T-helper 9 cell (primary cell): ENCODE measurements at places on chromosomes 2 and 18.

DNA sequence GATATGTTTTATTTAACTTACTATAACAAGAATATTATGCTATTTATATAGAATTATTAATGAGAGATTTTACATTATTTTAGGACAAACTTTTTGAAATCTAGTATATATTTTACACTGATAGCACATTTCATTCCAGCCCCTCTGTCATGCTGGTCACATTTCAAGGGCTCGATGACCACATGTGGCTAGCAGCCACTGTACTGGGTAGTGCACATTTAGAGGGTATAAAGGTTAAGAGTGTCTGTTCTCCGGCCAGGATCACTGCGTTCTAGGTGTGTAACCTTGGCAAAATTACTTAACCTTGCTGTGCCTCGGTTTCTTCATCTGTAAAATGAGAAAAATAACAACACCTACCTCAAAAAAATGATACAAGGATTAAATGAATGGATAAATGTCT, 87.2 kb upstream of the TNP1 start:
- DNase-seq, result no peak

DNA sequence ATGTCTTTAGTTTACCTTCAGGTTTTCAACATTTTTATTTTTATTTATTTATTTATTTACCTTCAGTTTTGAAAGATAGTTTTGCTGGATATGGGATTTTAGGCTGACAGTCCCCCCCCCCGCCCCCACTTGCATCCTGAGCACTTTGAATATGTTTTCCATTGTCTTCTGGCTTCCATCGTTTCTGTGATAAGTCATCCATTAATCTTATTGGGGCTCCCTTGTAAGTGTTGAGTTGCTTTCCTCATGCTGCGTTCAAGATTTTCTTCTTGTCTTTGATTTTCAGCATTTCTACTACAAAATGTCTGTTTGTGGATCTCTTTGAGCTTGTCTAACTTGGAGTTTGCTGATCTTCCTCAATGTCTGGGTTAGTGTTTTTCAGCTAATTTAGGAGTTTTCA, 19.4 kb upstream of the LDLRAD4 start:
- DNase-seq, result no peak

GRCh38 chr2:8162552-8162951, 519.3 kb upstream of the ID2 start:
- no peak for DNase-seq

DNA sequence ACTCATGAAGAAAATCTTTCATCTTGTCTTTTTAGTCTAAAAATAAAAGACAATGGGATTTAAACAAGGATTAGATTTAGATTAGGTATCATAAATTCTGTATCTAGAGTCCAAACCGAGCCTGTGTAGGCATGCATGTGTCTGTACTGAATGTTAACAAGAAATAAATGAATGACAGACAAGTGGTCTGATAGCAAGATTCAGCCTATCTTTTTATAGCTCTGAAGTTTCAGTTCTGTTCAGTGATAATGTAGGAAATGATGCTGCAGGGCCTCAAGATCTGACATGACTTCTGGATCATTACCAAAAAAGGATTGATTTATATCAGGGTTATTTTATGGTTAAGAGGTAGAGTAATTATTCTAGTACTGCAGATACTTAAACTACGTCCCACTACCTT, 137.0 kb upstream of the ATP5MC3 start:
- DNase-seq, result no peak

GRCh38 chr2:190036071-190036470, 26.5 kb downstream of the MSTN start:
- DNase-seq, result no peak

GRCh38 chr2:200367155-200367554, 60.7 kb downstream of the SPATS2L start:
- DNase-seq, result no peak

GRCh38 chr2:54767921-54768320, 44.5 kb downstream of the EML6 start:
- no peak for DNase-seq

GRCh38 chr18:7619676-7620075, 52.6 kb downstream of the PTPRM start:
- DNase-seq, result no peak

DNA sequence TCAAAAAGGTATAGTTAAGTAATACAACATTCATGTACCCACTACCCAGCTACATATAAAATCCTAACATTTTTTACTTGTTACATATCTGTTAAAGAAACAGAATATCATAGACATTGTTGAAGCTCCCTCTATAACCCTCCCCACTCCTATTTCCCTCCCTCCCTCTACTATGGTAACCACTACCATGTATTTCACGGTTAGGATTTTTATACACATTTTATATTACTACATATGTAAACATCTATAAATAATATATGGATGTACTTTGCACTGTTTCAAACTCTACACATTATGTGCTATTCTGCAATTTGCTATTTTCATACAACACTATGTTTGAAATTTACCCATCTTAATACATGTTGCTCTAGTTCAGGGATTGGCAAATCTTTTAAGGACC, 36.3 kb downstream of the THOC1 start:
- no peak for DNase-seq
